Daoy (cell line): ENCODE measurements at places on chromosomes 16 and 17. TPM values are rescaled to one million over a fixed set of nuclear protein-coding genes. Genes with fewer than 3 reads are reported as not detected.

HSD17B1 gene
- total RNA-seq: under 0.01 and 0.09 TPM in 2 replicates

DNA sequence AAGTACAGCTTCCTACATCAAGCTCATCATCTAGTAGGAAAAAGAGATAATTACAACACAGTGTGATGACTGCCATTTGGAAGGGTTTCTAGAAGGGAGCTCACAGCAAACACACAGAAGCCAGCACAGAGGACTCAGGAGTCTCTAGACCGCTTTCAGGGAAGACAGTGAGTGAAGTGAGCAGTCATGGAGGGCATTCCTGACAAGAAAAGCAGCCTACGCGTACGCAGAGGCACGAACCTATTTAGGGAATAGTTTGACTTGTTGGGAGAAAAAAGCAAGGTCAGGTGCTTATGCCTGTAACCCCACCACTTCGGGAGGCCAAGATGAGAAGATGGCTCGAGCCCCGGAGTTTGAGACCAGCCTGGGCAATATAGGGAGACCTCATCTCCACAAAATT is 8.4 kb upstream of the HASPIN start:
- no peak for DNase-seq

DNA sequence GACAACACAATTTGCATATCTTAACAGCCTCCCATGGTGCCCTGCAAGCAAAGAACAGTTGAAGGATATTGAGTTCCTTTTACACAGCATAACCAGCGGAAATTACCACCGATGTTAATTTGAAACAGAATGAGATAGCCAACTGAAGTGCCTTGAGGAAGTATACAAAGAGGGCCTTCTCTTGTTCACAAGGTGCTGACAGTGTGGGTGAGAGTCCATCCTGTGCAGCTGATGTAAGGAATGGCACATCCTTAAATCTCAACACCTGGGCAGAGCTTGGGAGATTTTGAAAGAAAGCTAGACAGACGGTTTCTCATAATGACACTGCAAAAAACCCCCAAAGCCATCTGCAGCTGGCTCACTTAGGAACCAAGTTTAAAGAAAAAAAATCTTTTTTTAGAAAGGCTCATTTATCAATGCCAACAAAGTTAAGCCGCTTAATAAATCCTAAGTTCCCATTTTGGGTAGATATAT is 818.6 kb downstream of the KCNJ2 start:
- DNase-seq: no peak

PRR15L gene
- total RNA-seq: not detected in 2 replicates

AURKB gene
- total RNA-seq: 105 and 136 TPM in 2 replicates

DNA sequence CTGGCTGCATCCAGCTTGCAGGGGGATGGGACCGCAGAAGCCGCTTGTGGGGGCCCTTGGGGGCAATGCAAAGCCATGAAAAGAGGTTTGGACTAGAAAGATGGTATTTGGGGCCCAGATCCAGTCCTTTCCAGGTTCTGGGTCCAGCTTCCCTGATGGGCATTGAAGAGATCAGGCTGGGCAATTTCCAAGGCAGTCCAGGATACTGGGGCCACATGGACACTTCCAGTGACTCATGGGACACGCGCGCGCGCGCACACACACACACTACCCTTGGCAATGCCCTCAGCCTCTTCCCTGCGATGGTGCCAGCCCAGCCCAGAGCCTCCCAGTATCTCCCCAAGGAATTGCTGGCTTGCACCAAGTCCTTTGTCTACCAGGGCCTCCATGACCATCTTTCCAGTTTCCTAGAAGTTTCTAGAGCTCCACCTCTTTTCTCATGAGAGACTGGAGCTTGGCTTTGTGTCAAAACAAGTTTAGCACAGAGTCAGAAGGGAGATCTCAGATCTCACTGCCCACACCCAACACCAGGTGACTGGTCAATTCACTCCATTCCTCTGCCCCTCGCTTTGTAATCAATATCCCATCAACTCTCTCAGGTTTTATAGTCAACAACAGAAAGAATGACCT is 44.3 kb downstream of the WNT3 start:
- no peak for DNase-seq

GRCh38 chr17:35171834-35172233 is 22.4 kb downstream of the SLC35G3 start:
- DNase-seq: peak; percentile 22

NACA2 gene
- total RNA-seq: not detected in 2 replicates
